T-helper 22 cell (primary cell): ENCODE measurements at places on chromosomes 7 and 10.
A peak's percentile ranks its signal among the peaks of the same experiment; 100 is the strongest.

DNA sequence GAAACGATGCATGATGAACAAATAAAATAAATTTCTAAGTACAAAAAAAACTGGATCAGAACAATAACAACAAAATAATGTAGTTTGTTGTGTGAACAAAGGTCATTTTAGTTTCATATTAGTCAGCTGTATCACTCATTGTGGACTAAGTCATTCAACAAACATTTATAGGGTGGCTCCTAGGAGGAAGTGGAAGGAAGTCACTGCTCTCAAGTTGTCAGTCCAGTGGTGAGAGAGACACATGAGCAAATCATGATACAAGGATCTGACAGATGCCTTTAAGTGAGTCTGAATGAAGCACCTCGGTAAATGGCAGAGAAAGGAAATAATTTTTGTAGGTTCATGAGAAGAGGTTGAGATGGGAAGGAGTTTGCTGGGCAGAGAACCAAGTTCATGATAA lies 56.8 kb downstream of the EPDR1 start:
- DNase-seq = no peak

DNA sequence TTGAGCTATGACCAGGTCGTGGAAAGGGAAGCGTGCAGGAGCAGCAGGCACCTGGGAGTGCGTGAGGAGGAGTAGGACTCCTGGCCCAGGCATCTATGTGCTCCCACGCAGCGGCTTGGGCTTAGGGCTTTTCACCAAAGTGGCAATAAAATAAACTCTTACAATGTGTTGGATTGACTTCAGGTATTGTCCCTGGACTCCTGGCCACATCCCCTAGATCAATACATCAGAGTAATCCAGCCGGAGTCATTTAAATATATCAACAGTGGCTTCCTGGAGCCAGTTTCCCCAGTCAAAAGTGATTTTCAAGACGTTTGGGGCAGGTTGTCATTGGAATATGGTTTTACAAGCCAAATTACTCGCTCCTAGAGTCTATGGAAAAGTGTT lies 344.4 kb downstream of the WDR11 start:
- DNase-seq = no peak

DNA sequence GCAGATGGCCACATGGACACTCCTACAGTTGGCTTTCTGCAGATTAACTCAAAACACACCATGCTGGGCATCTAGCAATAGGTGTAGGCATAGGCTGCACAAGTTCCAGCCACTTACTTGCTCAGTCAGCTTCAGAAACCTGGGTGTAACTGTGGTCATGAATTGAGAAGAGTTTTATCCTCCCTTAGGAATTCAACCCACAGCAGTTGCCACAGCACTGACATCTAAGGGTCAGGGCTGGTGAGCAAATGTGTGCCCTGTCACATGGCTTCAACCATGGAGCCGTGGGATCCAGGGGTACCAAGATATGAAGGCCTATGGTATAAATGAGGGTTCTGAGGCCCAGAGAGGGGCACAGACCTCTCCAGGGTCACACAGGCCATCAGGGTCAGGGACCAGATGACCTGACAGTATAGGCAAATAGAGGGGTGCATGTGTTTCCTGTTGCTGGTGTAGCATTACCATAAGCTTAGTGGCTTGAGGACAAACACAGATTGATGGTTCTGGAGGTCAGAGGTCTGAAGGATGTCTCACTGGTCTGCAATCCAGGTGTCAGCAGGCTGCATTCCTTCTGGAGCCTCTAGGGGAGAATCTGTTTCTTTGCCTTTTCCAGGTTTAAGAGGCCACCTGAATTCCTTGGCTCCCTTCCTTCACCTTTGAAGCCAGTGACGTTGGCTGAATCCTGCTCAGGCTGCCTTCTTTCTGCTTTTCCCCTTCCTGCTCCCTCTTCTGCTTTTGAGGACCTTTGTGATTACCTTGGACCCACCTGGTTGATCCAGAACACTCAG lies 24.1 kb downstream of the MINDY4 start:
- no peak for DNase-seq

GRCh38 chr10:27717861-27718260 lies 27.8 kb downstream of the MKX start:
- no peak for DNase-seq

- no peak for DNase-seq
These were observed 558 bp downstream of the ARHGAP22 start for GRCh38 chr10:48604039-48604990.

GRCh38 chr7:116334555-116334954 lies 124.2 kb downstream of the TES start:
- DNase-seq = no peak

GRCh38 chr7:13920053-13920697 lies 69.3 kb downstream of the ETV1 start:
- DNase-seq = no peak

DNA sequence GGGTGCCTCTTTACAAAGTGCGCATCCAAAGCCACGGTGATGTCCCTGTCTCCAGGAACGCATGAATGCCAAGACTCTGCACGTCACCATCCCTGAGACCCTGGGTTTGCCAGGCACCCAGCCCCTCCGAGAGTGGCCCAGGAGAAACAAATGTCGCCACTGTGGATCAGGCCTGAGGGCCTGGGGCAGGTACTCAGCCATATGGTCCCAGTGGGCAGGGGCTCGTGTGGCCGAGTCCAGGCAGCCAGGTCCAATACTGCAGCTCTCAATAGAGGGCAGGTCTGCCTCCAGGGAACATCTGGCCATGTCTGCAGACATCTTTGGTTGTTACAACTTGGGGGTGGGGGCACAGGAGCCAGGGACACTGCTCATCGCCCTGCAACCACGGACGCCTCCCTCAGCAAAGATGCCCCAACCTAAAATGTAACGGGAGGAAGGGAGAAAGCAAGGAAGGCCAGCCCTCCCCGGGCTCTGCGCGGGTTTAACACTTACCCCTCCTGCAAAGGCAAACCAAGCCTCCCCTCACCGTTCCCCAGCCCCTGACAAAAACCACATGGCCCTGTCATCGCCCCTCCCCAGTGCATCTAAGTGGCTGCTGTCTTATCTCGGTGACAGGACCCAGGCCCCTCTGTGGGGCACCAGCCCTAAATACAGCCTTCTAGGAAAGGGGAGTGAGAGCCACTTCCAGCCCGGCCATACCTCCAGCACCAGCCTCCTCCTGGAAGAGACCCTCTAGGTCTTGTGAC lies 10.3 kb upstream of the PAPOLB start:
- no peak for DNase-seq

DNA sequence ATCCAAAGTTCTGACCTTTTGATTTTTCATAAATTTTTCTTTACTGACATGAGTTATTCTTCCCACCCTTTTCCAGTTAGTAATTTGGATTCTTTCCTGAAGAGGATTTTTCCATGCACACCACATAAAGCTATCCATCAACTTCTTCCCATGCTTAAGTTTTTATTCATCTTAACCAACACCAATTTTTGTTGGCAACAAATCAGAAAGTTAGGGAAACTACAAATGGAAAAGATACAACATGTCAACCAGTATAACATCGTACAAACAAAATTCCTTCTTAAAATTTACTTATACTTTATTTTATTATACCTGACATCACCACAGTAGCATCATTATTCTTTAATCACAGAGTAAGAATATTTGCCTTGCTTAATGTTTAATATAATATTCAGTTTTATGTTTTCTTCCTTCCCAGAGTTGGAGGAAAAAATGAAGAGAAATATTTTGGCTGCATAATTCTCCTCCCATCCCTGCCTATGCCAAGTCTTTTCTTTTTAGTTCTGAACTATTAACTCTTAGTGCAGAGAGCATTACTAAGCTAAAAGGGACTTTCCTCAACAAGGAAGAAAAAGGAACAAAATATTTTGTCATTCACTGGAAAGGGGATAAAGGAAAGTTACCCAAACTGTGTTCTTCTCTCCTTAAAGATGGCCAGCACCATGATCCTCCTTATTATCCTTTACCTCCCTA lies 67.5 kb upstream of the MEOX2 start:
- DNase-seq = no peak

- DNase-seq = no peak
These were observed 66.3 kb upstream of the ZRANB1 start for GRCh38 chr10:124875596-124875995.

DNA sequence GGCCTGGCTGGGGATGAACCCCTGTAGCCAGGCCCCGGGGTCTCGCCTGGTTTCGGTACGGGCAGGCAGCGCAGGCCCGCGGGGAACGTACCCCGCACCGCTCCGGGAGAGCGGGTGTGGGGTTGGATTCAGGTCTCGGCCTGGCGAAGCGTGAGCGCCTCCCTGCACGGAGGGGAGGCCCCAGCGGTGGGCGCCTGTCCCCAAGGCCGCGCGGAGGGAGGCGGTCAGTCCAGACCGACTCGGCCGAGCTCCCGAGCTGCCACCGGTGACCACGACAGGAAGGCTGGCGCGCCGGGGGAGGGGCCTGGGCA lies 378 bp upstream of the INPP5F start:
- DNase-seq = no peak

GRCh38 chr7:63899691-63900393 lies 98.8 kb upstream of the ZNF722 start:
- peak; percentile 58 for DNase-seq

DNA sequence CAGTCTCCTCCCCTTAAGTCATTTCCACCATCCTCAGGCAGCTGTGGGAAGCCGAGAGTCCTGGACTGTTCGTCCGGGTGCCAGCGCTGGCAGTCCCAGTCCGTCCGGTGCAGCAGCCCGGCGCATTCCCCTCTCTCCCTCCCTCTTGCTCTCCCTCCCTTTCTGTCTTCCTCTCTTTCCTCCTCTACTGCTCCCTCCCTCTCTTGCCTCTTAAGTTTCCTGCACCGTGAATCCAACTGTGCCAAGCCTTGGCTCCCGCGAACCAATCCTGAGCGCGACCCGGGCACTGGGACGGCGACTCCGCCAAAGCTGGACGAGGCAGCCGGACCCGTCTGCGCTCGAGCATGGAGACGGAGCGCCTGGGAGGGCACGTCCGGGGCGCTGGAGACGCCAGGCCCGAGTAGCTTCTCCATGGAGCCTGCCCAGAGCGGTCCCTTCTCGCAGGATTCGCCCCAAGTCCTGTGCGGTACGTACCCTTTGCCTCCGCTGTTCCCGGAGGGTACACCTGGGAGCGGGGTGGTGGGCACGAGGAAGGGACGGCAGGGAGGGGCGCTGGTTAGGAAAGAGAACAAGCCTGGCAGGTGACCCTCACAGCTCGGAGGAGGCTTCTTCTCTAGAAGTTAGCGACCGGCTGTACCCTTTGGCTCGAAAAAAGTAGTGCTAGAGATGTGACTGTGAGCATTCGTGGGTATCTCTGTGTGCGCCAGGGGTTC lies 1.0 kb downstream of the NXPH1 start:
- DNase-seq = no peak

DNA sequence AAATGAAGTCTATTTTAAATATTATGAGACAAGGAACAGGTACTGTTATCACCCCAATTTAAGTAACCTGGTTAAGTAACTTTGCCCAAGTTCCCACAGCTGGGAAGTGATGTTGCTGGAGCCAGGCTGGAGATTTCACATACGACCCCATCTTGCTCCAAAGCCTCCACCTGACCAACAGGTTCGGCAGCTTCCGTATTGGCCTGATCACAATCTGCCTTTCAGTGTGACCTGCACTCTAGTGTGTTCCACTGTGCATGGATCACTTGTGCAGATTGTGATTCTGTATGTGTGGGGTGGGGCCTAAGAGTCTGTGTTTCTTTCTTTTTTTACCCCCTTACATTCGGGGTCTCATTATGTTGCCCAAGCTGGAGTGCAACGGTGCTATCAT lies 66.1 kb downstream of the PRTFDC1 start:
- no peak for DNase-seq

GRCh38 chr10:132996603-132997343 lies 54.4 kb upstream of the CFAP46 start:
- no peak for DNase-seq

DNA sequence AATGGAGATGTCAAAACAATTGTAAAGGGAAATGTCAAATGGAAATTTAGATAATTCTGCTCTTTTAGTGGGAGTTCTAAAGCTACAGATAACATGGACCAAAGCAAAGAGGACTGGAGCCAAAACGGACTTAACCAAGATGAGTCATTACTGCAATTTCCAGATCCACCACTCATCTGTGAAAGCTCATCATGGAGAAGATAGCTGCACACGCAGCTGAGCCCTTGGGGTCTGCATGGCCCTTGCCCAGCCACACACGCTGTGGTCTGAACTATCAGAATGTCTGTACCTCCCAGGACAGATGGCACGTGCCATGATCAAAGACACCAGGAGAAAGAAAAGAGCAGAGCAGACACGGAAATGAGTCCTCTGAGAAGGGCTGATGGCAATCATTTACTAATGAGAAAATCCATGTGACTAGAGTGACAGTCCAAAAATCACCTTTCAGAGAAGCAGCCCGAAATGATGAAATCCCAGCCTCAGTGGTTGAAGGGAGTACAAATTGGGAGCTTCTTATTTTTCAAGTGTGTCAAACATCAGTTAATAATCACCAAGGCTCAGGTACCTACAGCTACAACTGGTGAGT lies 177.9 kb upstream of the MGMT start:
- DNase-seq = no peak

GRCh38 chr10:113823389-113823788 lies 30.5 kb downstream of the DCLRE1A start:
- DNase-seq = no peak

- no peak for DNase-seq
These were observed 114.2 kb downstream of the SPAG6 start for GRCh38 chr10:22459496-22459895.

GRCh38 chr7:115779561-115779960 lies 251.0 kb downstream of the TFEC start:
- no peak for DNase-seq

DNA sequence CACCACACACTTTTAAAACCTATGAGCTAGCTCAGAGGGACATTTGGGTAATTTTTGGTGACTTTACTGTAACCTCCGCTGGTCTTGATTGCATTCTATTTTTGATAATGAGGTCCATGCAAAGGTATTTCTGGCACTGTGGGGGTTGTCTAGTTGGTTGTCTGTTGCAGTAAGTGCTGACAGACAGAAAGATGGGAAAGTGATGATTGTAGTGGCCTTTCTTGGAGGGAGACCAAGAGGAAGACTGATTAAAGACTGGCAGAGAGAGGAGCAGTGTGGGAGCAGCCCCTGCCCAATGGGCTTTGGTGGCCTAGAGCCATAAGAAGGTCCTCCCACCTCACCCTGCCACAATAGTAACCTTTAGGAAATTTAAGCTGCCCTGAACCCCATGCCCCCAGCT lies 173.4 kb upstream of the CTBP2 start:
- no peak for DNase-seq

GRCh38 chr10:7218968-7219367 lies 191.9 kb downstream of the SFMBT2 start:
- DNase-seq = no peak

DNA sequence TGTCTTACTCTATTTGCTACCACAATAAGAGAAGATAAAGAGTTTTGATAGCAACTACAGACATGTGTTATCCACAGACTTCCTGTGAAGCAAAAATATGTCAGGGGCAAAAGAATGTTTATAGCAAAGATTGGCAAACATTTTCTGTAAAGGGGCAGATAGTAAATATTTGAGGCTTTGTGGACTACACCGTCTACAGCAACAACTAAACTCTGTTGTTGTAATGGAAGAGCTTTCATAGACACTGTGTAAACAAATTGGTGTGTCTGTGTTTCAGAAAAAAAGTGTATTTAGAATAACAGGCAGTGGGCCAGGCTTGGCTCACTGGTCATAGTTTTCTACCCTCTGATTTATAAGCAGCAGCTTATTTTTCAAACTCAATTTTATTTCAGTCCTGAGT lies 521.4 kb downstream of the ANKRD7 start:
- DNase-seq = no peak
